ENCODE measurements at places on chromosomes 4 and X.

DNA sequence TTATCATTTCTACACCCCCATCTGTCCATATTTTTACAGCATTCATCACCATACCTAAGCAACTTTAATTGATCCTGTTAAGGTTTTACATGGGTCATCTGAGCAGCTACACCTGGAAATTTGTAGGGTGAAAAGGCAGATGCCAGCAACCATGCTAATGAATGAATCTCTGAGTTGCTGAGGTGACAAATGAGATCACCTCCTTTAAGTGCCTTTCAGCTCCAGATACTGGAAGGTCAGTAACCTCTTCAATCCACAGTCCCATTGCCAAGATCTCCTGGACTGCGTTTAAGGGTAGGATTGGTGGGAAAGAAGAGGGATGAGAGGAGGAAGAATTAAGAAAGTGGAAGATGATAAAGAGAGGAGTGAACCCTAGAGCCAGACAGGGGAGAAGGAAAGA is 8.5 kb upstream of the BMP3 start:
- DNase-seq = no peak

GRCh38 chr4:7680106-7680505 is 245.4 kb upstream of the PSAPL1 start:
- no peak for DNase-seq

GRCh38 chr4:13515268-13515667 is 29.0 kb downstream of the NKX3-2 start:
- DNase-seq = no peak

DNA sequence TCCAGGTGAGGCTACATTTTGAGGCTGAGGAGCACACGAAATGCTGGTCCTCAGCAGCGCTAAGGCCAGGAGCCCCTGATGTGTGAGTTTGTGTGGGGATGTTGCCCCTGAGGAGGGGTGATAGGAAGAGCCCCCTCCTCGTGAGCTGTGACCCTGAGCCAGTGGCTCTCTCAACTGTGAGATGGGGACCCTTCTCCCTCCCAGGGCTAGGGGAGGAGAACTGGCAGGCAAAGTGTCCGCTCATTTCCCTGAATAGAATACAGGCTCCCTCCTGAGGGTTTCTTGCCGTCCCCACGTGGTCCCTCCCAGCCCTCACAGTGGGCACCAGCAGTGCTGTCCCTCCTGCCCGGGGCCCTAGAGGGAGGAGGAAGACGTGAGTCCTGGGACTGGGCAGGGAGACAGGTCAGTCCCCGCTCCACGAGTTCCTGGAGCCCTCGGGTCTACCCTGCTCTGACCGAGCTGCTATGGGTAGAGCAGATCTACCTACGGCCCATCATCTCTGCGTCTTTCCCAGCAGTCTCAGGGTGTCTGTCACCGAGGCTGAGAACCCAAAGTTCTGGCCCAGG is 21.0 kb upstream of the TBC1D14 start:
- no peak for DNase-seq

DNA sequence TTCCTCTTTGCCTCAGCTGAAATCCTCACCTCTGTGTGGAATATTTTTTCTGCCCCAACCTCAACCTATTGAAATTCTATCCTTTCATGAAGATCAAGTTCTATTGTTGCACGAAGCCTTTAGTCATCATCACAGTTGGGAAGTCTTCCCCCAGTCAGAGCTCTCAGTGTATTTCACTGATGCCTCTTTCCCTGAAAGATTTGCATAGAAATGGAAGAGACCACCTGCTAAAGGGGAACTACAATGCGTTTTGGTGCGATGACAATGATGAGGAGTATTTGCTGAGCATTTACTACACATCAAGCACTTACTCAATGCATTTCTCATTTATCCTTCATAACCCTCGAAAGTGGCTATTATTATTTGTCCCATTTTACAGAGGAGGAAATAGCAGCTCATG is 151.2 kb upstream of the KLF3 start:
- DNase-seq = no peak

Data from T-cell (primary cell).